ENCODE measurements at places on chromosomes 6 and 20.

- no peak for DNase-seq
Observed at GRCh38 chr20:17936286-17936760, 32.3 kb downstream of the SNX5 start.

GRCh38 chr6:79635232-79635543 is 4.1 kb downstream of the SH3BGRL2 start:
- no peak for DNase-seq

- no peak for DNase-seq
Observed at GRCh38 chr20:49642816-49643215, 70.9 kb downstream of the B4GALT5 start.

- DNase-seq, result no peak
Observed at GRCh38 chr20:25496968-25497401, 88.3 kb downstream of the NINL start.

- DNase-seq, result no peak
Observed at GRCh38 chr6:107730106-107730505, 94.0 kb downstream of the SCML4 start.

- peak; percentile 88 for DNase-seq
Observed at GRCh38 chr20:37878835-37879599, 23.9 kb upstream of the VSTM2L start.

DNA sequence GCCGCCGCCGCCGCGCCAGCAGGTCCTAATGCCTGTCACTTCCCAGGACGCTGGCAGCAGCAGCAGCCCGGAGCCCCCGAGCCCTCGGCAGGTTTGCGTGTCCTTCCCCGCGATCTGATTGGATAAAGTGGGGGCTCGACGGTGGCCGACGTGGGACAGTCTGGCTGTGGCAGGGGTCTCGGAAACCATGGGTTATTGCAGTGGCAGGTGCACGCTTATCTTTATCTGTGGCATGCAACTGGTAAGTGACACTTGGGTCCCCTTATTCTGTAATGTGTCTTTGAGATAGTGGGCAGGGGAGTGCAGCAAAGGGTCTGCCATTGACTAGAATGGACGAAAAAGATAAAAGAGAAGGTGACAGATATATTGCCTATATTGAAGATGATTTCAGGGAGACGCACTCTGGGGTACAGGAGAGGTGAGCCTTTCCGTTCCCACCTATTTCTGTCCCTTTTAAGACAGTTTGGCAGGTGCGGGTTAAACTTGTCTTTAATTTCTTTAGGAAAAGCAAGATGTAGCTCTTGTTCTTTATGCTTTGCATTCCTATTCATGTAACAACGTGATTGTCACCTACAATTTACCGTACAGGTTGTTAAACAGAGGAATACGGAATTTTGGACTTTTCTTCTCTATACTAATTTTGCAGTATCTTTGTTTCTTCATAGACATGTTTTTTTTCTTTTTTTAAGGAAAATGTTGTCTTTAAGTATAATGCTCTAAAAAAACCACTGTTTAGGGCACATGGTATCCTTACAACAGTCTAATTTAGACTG is 535 bp downstream of the NKAIN2 start:
- DNase-seq, result peak; percentile 48

- no peak for DNase-seq
Observed at GRCh38 chr20:23243791-23244155, 106.8 kb upstream of the NXT1 start.

DNA sequence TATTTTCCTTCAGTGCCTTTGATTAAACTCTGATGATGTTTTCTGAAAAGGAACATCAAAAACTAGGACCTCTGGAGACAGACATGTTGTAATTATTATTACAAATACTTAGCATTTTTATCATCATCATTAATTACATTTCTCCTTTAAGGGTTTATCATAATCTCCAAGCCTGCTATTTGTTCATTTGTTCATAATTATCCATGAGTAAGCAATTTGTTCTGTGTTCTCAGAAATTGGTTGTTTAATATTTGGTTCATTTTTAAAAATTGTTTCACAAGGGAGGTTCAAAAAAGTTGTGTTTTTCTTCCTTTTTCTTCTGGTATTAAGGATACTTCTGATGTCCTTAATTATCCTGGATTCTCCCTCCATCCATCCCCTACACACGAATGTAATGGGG is 850.2 kb upstream of the FLRT3 start:
- no peak for DNase-seq

GRCh38 chr6:40587240-40588069 is at the start of gene LRFN2:
Gene LRFN2, minus strand, starts transcription at chr6:40587364.
- peak; percentile 75 for DNase-seq

- DNase-seq, result no peak
Observed at GRCh38 chr6:167409079-167409478, 84.2 kb downstream of the TTLL2 start.

- peak; percentile 72 for DNase-seq
Observed at GRCh38 chr6:71886184-71887005, at the start of gene RIMS1. Gene RIMS1, plus strand, starts transcription at chr6:71886550. Its CDS starts 474 bp downstream, at chr6:71887024.

DNA sequence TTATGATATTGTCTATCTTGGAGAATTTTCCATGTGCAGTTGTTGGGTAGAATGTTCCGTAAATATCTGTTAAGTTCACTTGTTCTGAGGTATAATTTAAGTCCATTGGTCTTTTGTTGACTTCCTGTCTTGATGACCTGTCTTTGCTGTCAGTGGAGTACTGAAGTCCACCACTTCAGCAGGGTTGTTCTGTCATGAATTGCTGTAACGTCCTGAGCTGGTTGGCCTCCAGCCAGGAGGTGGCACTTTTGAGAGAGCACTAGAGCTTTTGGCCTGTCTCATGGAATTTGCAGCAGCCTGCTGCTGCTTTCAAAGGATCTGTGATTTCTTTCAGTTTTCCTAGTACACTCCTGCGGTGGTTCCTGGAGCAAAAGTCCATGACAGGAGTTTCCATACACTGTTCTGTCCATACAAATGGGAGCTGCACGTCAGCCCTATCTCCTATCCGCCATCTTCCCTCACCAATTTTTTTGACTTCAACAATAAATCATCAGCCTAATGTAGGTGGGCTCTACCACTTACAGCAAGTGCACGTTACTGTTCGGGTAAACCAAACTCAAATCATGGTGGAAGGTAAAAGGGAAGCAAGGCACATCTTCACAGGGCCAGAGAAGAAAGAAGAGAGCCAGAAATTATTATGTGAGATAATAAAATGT is 46.9 kb upstream of the TRERF1 start:
- DNase-seq, result peak; percentile 38

DNA sequence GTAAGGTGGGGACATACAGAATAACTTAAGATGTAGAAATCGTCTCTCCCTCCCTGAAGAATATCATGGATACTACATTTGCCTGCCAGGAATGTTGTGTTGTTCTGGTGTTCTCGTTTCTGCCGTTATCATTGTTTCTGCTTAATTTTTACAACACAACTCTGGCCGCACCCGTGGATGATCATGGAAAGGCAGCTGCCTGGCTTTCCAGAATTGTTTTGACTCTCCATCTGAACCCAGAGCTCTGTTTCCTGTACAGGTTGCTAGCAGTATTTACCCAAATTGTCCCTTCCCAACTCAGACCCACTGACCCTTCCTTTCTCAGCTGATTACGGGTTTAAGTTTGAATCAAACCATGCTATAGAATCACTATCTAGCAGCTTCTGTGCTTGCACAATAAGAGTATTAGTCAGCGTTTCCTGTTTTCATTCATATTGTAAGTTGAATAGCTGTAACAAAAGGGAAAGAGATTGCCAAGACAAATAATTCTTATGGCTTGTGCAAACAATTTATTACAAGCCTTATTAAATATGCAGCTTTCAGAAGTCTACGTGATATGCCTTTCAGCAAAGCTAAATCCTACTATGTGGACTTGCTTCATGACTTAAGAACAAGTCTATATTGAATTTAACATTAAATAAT is 139.0 kb downstream of the MTHFD1L start:
- no peak for DNase-seq

GRCh38 chr20:32652739-32653526 is 20.8 kb downstream of the C20orf203 start:
- DNase-seq, result peak; percentile 92

- DNase-seq, result no peak
Observed at GRCh38 chr20:8129211-8129976, 2.7 kb upstream of the PLCB1 start.

- no peak for DNase-seq
Observed at GRCh38 chr6:160093061-160093460, 28.6 kb upstream of the SLC22A1 start.

- DNase-seq, result peak; percentile 46
Observed at GRCh38 chr20:9617940-9618339, 103.5 kb downstream of the LAMP5 start.

DNA sequence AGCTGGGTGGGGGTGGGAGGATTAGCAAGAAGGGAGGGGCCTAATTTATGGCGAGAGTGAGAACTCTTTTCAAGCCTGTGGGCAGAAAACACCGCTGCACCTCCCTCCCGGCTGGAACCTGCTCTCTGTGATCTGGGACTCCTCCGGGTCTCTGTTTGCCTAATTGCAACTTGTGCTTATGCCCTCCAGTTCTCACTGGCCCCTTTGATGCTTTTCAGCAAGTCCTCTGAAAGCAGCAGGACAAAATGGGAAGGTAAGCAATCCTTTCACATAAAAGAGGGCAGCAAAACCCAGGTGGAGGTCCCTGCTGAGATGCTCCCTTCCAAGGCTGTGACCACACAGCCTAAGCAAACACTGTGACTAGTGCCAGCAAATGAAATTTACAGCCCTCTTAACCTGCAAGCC is 523.0 kb upstream of the FLRT3 start:
- DNase-seq, result peak; percentile 67

- no peak for DNase-seq
Observed at GRCh38 chr6:127897484-127897883, 3.4 kb downstream of the THEMIS start.

DNA sequence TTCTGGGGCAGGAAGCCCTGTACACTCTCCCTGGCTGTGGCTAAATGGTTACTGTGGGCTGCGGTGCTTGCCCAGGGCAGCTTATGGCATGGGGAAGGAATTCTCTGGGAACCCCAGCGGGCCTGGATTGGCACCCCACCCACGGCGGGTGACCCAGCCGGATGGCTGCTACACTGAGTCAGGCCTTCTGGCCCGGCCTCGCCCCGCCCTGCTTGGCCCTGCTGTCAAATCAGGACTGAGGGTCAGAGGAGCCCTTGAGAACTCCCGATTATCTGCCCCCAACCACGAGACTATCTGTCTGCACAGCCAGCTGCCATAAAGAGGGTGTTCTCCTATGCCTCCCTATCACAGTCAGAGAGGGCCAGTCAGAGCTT is 7.3 kb upstream of the ITPR3 start:
- DNase-seq, result no peak

- DNase-seq, result no peak
Observed at GRCh38 chr20:37219751-37220668, 40.7 kb upstream of the MROH8 start.

DNA sequence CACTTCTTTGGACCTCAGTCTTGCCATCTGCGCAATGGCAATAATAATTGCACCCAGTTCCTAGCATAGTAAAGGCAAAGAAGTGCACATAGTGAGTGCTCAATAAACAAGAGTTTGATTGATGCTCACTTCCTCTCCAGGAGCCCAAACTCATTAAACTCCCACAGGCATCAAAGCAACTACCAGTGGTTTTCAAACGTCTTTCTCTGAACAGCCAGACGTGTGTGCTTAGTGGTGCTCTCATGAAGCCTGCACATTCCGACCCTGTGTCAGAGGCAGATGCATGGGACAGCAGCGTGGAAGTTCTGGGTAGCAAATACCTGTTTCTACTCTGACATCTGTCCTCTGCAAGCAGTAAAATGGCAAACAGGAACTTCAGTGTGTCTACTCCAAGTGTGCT is 146.3 kb upstream of the MAFB start:
- no peak for DNase-seq

- no peak for DNase-seq
Observed at GRCh38 chr6:101083533-101084175, 202.5 kb upstream of the ASCC3 start.

- no peak for DNase-seq
Observed at GRCh38 chr6:130473886-130474285, 108.1 kb downstream of the TMEM200A start.

DNA sequence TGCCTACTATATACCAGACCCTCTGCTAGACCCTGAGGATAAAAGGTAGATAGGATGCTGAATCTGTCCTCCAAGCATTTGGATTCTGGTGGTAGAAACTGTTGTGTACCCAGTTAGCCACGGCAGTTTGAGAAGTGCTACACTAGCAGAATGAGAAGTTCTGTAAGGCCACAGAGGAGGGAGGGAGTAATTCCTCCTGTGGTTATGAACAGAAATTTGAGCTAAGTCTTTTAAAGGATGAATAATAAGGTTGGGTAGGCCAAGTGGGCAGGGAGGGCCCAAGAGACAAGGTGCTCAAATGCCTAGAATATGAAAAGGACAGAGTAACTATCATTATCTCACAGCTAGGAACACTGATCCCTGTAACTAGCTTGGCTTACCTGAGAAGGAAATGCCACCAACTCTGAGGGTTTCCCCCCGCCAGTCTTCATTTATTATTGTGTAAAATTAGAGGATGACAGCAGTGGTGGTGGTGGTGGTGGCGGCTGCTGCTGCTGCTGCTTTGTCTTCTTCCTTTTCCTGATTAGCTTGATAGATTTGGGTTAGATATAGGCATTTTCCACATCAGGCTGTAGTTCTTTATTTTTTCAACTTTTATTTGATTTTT is 243.3 kb downstream of the PRL start:
- DNase-seq, result no peak

DNA sequence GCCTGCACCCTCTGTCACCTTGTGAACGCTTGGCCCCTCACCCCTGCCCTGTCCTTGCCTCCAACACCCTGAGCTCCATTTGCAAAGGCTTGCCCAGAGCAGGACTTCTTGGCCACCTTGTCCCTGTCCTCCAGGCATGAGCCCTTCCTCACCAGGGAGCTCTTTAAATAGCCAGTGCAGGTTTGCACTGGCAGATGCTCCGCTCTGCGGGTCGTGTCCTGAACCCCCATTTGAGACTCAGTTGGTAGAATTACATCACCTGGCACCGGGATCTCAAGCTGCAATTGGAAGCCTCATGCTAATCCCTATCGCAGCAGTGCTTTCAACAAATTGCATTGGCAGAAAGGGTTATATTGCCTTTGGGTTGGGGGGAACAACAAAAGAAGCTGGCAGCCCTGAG is 85.9 kb downstream of the TRMT6 start:
- no peak for DNase-seq

DNA sequence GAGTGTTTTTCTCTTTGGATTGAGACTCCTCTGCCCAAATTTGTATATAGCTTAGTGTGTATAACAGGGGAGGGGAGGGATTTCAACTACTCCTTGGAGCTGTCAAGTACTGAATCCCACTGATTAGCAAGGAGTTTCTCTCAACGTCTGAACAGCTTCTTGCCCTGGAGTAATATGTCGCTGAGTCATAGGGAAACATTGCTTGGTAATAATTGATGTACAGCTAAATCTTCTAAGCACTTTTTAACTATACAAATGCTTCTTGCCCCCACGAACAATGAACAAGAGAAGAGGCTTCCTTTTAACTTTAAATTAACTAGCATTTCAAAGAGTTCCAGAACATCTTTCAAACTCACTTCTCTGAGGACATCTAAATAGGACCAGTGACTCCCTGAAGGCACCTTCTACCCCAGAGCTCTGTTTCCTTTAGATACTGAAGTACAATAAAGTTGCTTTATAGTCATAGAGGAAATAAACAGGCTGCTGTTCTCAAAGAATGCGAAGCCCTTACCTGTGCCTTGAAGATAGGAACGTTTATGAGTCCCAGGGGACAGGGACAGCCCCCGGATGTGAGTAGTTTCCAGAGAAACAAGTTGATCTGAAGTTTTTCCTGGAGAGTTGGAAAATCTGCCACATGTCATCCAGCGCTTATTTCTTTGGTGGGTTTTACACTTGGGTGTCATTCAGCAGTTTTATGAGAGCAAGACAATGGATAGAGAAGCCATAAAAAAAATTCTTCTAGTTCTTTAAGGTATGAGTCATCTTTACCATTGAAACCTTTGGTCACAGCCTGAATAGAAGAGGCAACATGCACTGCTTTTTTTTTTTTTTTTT is 462.5 kb upstream of the BTBD3 start:
- no peak for DNase-seq

GRCh38 chr6:118720125-118720473 is 68.7 kb upstream of the CEP85L start:
- no peak for DNase-seq
